AG04449 (cell line): ENCODE measurements at places on chromosomes 5 and 9.

- DNase-seq: no peak
These were observed 128.4 kb downstream of the PARP8 start for GRCh38 chr5:50794812-50795211.

GRCh38 chr5:143807401-143807800 lies 4.6 kb upstream of the HMHB1 start:
- no peak for DNase-seq

DNA sequence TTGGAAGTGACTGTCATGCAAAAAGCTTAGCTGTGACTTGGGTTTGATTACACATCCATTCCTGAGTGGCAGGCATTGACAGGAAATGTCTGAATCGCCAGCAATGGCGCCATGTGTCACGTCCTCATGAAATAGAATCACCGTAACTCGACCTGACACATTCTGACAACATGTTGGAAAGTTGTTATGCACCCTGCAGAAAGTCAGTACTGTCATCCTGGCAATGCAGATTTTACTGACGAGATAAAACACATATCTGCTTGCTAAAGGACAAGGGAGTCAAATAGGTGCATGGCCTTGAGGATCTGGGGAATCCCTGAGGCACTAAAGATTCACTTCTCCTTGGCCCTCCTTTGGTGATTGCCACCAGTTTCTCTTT lies 344.2 kb downstream of the SPATA31D1 start:
- DNase-seq: no peak

GRCh38 chr5:54217826-54218503 lies 92.4 kb downstream of the ARL15 start:
- DNase-seq: peak; percentile 37

- no peak for DNase-seq
These were observed 589.1 kb downstream of the ZNF608 start for GRCh38 chr5:124157320-124157719.
